ENCODE measurements at places on chromosomes 11 and 22. TPM values are rescaled to one million over a fixed set of nuclear protein-coding genes. Genes with fewer than 3 reads are reported as not detected.

The TRIM49 gene
- total RNA-seq = not detected

The GAB2 gene
- total RNA-seq = 12.2 TPM

The BTG4 gene
- not detected for total RNA-seq

The MUC6 gene
- total RNA-seq = not detected

The APOBEC3B gene
- total RNA-seq = 1.7 TPM

The MS4A3 gene
- 0.49 TPM for total RNA-seq

The LAMTOR1 gene
- 53.4 TPM for total RNA-seq

The BAIAP2L2 gene
- total RNA-seq = 0.22 TPM

The RIC3 gene
- 0.18 TPM for total RNA-seq

The PLAAT5 gene
- 2.1 TPM for total RNA-seq

The GUCY1A2 gene
- total RNA-seq = 14.3 TPM
